Right cardiac atrium (tissue), 5 donors: ENCODE measurements at places on chromosomes 2 and 18. TPM values are rescaled to one million over a fixed set of nuclear protein-coding genes. Genes with fewer than 3 reads are reported as not detected.
A peak's percentile ranks its signal among the peaks of the same experiment; 100 is the strongest.

The IL36A gene
- not detected for polyA plus RNA-seq

The CXCR2 gene
- 0.09 TPM for polyA plus RNA-seq

The RAB6C gene
- 0.07 TPM for polyA plus RNA-seq

The CDKL4 gene
- polyA plus RNA-seq: 0.05 TPM

The CFAP210 gene
- 0.14 TPM for polyA plus RNA-seq

The GPBAR1 gene
- 3.5 TPM for polyA plus RNA-seq

The RRM2 gene
- 0.54 TPM for polyA plus RNA-seq

The IL36G gene
- polyA plus RNA-seq: not detected

The SCN2A gene
- 0.02 TPM for polyA plus RNA-seq

The REG3G gene
- not detected for polyA plus RNA-seq

The PPIL3 gene
- polyA plus RNA-seq: 19.6 TPM

The LINC00305 gene
- polyA plus RNA-seq: not detected

The ZNF521 gene
- 7.2 TPM for polyA plus RNA-seq

- DNase-seq: peak; percentile 84
These were observed 84.4 kb downstream of the TGOLN2 start for GRCh38 chr2:85243101-85244072.

GRCh38 chr18:36655930-36656329 is 172.9 kb downstream of the TPGS2 start:
- no peak for DNase-seq

GRCh38 chr18:48636436-48636835 is 97.6 kb downstream of the CTIF start:
- no peak for DNase-seq

DNA sequence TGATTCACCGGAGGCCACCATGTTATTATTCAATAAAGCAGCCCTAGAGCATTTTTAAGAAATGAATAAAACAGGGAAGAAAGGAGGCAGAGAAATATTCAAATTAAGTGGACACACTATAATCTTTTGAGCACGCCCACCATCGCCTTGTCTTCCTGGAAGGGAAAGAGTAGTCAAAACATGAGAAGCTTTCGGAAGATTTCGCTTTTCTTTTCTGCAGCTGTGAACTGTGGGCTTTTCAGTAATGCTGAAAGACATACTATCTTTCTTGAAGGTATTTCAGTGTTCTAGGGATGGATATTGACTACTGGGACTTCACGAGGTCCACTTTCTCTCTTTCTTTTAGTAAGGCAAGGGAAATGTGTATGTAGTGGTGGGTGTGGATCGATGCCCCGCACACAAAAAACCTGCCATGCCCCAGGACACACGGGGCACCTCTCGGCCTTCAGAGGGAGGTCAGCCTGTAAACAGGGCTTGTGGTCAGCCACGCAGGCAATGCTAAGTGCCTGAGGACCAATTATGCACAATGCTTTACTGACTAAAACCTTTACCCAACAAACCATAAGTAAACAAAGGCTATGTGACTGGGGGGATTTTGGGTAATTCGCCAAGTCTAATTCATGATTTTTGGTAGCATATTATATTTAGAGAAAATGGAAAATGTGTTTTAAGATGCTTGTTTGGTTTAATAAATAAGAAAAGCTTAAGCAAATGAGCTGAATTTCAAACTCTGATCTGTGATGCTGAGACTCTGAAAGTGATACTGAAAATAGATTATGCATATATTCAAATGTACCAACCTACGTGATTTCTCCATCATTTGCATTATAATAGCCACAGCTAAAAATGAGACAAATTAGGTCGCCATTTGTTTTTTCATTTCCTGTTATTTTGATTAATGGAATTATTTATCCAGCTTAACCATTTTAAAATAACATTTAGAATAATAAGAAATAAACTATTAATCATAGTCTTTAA is 130.5 kb downstream of the ZNF516 start:
- no peak for DNase-seq

GRCh38 chr2:175677880-175678279 is 324.2 kb downstream of the LNPK start:
- DNase-seq: no peak

DNA sequence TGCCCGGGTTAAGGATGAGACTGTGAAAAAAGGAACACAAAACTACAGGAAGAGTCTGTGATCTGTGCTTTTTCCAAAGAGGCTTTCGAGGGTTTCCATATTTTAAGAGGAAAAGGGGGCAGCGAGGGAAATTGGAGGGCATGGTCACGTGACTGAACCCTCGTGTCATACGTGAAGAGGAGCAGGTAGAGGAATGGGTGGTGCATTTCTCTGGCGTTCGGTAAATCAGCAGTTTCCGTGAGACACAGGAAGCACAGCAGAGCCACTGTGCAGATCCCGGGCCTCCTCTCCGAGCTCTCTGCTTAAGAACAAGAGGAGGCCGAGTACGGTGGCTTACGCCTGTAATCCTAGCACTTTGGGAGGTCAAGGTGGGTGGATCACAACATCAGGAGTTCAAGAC is 219.7 kb downstream of the NDUFA10 start:
- no peak for DNase-seq

DNA sequence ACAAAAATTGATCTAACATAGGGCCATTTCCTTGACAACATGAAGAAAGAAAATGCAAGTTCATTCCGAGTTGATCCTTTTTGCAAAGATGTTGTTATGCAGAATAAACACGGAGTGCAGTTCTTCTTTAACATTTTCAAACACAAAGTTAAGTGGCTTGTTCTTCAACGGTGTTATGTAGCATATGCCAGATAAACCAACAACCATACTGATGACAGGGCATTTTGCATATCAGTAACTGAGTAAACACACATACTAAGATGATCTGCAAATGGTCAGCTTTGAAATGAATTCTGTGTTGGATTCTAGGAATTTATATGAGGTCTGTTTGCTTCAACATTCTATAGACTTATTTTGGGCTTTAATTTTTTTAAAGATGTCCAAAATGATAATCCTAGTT is 266.4 kb downstream of the GPD2 start:
- no peak for DNase-seq

DNA sequence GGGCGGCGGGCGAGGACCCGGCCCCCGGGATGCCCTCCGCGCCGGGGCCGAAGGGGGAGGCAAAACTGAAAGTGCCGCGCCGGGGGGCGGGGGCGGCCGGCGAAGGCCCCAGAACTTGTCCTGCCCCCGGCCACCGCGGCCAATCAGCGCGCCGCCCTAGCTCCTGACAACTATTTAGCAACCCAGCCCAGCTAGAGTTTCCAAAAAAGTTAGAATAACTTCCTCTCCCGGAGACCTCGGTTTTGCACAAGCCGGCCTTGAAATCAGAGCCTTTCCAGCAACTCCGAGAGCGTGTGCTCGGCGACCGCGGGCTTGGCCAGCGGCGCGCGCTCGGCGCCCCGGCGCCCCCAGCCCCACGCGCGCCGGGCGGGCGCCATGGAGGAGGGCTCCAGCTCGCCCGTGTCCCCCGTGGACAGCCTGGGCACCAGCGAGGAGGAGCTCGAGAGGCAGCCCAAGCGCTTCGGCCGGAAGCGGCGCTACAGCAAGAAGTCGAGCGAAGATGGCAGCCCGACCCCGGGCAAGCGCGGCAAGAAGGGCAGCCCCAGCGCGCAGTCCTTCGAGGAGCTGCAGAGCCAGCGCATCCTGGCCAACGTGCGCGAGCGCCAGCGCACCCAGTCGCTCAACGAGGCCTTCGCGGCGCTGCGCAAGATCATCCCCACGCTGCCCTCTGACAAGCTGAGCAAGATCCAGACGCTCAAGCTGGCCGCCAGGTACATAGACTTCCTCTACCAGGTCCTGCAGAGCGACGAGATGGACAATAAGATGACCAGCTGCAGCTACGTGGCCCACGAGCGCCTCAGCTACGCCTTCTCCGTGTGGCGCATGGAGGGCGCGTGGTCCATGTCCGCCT is at the start of gene TWIST2:
Gene TWIST2, plus strand, starts transcription at position 245 of the 850 bp plus-strand sequence. Its CDS starts 131 bp downstream, at position 376.
- peak; percentile 95 for DNase-seq

- peak; percentile 63 for DNase-seq
These were observed 136.5 kb upstream of the HAAO start for GRCh38 chr2:42928692-42929545.

DNA sequence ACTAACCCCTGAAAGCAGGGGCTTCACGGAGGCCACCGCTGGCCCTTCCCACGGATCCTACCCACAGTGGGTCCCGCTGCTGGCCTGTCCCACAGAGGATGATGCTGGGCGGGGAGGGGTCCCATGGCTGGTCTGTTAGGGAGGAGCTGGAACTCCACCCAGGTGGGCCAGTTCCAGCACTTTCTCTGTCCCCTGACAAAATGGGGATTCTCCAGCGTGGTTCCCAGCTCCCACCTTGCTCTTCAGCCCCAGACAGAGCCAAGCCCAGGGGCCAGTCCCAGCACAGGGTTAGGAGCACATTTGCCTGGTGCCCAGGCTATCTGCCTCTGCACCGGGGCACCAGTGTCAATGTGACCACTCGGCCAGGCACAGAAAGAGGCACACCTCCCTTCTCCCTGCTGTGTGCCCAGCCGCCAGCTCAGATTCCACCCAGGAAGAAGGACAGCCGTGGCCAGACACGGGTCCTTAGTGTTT is 50.0 kb downstream of the ANKMY1 start:
- DNase-seq: no peak

DNA sequence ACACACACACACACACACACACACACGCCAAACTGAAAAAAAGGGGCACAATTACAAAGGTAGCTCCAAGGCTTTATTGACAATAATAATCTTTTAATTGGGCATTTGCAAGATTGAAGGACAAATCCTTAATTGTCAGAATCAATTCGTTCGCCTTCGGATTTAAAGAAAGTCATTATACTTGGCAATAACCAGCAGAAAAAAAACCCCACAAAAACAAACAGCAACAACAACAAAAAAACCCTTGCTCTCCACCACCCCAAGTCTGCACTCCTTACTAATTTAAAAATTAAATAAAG is 1.8 kb upstream of the HOXD8 start:
- no peak for DNase-seq

GRCh38 chr2:216113572-216113971 is 4.4 kb downstream of the XRCC5 start:
- DNase-seq: no peak

GRCh38 chr18:63046375-63046774 is 273.2 kb downstream of the BCL2 start:
- no peak for DNase-seq

DNA sequence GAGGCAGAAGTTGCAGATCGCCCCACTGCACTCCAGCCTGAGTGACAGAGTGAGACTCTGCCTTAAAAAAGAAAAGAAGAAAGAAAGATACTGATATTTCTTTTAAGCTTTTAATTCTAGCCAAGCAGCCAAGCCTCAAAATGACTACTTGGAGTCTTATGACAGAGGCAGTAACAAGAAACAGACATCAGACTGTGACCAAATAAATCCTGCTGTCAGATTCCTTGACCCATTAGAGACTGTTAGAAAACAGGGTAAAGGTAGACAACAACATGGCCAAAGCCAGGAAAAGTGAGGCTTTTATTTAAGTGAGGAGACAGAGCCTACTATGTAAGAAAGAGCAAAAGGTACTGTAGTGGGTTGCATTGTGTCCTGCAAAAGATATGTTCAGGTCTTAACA is 83.4 kb upstream of the NARS1 start:
- DNase-seq: no peak

GRCh38 chr2:54676656-54677055 is 46.8 kb upstream of the EML6 start:
- DNase-seq: no peak

DNA sequence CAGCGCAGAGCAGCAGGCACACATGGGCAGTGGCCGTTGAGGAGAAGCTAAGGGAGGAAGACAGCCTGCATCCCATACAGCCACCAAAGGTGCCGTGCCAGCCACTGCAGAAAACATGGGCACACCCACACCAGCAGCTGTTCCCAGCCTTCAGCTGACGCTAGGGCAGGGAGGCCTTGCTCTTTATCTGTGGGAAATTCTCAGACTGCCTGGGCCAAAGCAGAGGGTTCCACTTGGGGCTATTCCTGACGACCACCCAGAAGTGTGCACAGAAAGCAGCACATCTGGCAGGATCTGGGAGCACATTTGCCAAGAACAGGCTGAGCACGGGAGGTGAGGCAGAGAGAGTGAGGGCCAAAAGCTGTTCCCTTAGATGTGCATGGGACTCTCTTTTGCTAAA is 101.3 kb upstream of the SOX11 start:
- no peak for DNase-seq

DNA sequence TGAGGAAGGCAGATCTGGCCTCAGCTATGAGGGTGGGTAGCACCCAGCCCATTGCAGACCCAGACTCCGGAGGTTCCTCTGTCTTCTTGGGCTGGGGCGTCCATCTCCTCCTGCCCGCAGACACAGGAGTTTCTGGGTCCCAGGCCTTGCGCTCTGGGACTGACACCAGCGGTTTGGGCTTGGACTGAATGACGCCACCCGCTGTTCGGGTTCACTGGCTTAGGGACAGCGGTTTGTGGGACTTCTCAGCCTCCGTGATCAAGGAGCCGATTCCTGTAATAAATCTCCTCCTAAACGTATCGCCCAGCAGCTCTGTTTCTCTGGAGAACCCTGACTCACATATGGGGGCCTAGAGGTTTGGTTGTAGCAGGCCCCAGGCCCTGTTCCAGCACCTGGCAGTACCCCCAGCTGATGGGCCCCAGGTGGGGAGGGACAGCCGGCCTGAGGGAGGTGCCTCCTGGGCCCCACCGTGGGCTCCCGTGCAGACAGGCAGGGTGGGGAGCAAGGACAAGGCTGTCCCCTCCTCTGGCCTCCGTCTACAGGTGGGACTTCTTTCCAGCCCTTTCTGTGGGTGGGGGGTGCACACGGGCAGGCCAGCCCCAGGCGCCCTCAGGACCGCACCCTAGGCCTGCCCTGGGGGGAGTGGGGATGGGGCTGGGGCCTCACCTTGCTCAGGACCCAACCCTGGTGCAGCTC is 4.5 kb upstream of the AQP12A start:
- DNase-seq: peak; percentile 27

DNA sequence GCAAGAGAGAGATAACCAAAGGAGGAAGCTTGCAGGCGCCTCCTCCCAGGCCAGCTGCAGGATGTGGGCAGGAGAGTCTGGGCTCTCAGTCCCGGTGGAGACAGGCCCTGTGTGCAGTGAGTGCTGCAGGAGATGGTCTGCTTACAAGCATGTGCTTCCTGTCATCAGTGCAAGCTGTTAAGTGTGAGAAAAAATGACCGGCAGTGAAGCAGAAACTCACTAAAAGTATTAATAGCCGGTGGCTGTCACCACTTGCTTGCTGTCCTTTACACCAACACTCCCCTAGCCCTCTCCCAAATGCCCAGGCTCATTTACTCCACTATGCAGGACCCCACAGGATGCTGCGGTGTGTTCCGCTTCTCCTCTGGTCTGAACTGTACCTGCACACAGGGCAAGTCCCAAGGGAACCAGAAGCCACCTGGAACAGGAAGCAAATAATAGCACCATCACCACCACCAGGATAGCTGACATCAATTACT is 435.6 kb upstream of the HS6ST1 start:
- peak; percentile 84 for DNase-seq

- DNase-seq: no peak
These were observed 38.0 kb upstream of the YWHAQ start for GRCh38 chr2:9668687-9669345.

GRCh38 chr2:62475172-62476011 is 30.6 kb downstream of the TMEM17 start:
- peak; percentile 66 for DNase-seq

GRCh38 chr2:170207901-170208300 is 30.0 kb downstream of the MYO3B start:
- no peak for DNase-seq
